ENCODE measurements at places on chromosomes 5 and 9.

GRCh38 chr9:18427691-18428090 is 46.3 kb upstream of the ADAMTSL1 start:
- DNase-seq = no peak

- no peak for DNase-seq
These were observed 51.4 kb downstream of the RNF130 start for GRCh38 chr5:180020176-180020575.

- DNase-seq = peak; percentile 93
These were observed at the start of gene MOCS2 for GRCh38 chr5:53109443-53110127. Gene MOCS2 (minus strand): TSS chr5:53109757. CDS start chr5:53107174, 2,583 bp downstream.

DNA sequence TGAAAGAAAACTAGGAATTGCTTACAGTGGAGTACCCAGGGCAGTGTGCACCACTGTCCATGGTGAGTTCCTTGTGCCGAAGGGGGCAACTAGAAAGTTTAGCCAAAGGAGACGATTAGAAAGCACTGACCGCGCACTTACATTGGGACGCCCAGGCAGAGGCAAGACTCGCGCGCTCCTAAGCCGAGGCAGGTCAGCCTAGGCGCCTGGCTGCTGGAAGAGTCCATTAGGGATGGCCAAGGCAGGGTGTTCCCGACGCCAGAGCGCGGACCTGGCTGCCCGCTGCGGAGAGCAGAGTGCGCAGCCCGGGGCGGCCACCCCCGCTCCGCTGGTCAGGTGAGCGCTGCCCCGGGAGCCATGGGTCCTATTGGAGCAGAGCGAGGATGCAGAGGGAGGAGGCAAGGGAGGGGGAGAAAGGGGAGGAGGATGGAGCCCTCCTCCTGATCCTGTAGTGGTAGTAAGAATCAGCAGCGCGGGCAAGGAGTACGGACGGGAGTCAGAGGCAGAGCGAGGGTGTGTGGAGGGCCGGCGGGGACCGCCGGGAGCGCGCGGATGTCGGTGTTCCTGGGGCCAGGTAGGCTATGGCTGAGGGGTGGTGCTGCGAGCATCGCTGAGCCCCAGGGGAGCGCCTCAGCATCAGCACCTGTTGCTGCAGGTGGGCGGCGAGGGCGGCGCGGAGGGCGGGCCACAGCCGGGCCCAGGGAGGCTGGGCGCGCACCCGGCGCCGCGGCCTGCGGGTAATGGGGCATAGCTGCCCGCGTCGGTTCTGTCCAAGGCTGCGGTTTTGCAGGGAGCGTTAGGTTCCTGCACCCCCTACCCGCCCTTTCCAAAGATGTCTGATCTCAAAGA is at the start of gene ADGRV1:
ADGRV1 (plus strand) TSS at position 454 of the 849 bp plus-strand sequence; CDS start at position 553, 99 bp downstream.
- DNase-seq = peak; percentile 77

- DNase-seq = no peak
These were observed 23.0 kb downstream of the KIAA0825 start for GRCh38 chr5:94595281-94595840.

DNA sequence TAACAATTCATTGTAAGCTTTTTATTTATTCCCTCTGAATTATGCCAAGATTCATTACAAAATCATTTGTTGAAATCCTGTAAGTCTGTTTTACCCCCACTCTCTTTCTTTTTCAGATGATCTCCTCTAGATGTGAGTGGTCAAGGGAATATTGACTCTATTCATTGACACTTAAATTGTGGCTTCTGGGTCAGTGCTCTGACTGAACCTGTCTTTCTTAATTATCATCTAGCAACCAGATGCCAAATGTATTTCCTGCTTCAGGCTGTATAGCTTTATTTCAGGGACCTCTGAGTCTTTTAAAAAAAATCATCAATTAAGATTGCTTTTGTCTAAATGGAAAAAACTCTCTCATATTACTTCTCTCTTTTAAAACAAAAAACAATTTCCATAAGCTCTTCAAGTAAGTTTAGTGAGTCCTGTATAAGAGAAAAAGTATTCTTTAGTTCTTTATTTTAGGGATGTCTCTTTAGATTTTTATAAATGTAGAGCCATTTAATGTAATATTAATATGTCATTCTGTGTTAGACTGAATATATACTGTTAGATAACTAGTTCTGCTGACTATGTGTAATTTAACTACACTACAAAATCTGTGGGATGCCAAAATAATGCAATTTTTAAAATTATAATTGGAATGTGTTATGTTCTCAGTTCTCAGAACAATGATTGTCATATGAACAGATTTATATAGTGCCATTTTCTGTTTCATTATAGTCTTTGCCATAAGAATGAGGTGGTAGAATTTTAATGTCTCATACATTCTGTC is 645.8 kb upstream of the EDIL3 start:
- DNase-seq = no peak

- no peak for DNase-seq
These were observed 40.2 kb upstream of the IFNE start for GRCh38 chr9:21522348-21522747.

GRCh38 chr5:151041577-151042268 is 21.3 kb downstream of the GPX3 start:
- no peak for DNase-seq

GRCh38 chr9:98775831-98776441 is 20.4 kb downstream of the ANKS6 start:
- peak; percentile 65 for DNase-seq

- DNase-seq = peak; percentile 32
These were observed 75.8 kb downstream of the F2RL2 start for GRCh38 chr5:76547242-76547890.

GRCh38 chr9:5013374-5013773 is 28.3 kb downstream of the JAK2 start:
- no peak for DNase-seq

- DNase-seq = no peak
These were observed 18.8 kb upstream of the SPEF2 start for GRCh38 chr5:35598707-35599370.

DNA sequence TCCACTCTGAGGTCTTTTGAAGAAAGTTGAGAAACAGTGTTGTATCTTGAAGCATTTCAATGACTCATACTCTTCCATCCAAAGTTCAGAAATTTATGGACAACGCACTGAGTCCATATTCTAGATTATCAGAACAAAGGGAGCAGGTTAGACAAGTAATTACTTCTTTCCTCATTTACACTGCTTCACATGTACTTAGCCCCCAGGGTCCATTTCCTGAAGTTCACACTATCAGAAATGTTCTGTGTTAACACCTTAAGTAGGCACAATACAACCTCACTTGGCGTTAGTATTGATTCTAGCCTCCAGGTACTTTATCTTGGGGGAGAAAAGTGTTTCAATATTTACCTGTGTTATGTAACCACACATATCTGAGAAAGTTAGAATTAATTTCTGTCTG is 487.9 kb upstream of the DMAC1 start:
- no peak for DNase-seq

GRCh38 chr5:97072696-97073095 is 69.7 kb downstream of the LIX1 start:
- DNase-seq = no peak

GRCh38 chr9:24036459-24036858 is 210.4 kb upstream of the ELAVL2 start:
- DNase-seq = no peak

GRCh38 chr9:101030086-101030391 is 1.5 kb downstream of the PLPPR1 start:
- DNase-seq = no peak

DNA sequence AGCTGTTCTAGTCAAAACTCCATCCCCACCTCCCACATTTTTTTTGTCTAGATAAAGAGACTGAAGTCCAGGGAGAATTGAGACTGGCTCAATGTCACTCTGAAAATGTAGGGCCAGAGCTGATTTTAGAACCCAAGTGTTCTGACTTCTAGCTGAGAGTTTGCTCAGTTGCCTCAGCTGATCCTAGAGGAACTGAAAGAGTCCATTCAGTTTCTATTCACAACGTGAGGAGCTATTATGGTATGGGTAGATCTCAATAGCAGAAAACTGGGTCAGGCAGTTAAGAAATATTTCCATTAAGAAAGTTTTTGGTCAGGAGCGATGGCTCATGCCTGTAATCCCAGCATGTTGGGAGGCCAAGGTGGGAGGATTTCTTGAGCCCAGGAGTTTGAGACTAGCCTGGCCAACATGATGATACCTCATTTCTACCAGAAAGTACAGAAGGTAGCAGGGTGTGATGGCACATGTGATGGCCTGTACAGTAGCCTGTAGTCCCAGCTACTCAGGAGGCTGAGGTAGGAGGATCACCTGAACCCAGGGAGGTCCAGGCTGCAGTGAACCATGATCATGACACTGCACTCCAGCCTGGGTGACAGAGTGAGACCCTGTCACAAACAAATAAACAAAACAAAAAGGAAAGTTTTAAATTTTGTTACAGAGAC is 61.7 kb downstream of the GLRA1 start:
- no peak for DNase-seq

DNA sequence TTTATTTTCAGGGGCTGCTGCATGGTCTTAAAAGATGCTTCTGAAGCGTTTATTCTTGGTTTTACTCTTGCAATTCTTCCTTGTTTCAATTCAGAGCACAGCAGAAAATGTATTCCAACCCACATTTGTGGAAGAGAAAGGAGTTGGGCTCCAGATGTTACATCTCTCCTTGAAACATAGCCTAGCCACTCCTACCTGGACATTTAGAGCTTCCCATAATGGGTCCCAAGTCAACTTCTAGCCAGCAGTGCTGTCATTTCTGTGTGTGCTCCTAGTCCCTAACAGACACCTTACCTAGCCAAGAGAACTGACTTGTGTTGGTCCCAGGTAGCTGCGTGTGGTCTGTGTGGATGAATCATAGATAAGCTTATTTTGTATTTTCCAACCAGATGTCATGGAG is 61.2 kb upstream of the ANKRD55 start:
- no peak for DNase-seq

DNA sequence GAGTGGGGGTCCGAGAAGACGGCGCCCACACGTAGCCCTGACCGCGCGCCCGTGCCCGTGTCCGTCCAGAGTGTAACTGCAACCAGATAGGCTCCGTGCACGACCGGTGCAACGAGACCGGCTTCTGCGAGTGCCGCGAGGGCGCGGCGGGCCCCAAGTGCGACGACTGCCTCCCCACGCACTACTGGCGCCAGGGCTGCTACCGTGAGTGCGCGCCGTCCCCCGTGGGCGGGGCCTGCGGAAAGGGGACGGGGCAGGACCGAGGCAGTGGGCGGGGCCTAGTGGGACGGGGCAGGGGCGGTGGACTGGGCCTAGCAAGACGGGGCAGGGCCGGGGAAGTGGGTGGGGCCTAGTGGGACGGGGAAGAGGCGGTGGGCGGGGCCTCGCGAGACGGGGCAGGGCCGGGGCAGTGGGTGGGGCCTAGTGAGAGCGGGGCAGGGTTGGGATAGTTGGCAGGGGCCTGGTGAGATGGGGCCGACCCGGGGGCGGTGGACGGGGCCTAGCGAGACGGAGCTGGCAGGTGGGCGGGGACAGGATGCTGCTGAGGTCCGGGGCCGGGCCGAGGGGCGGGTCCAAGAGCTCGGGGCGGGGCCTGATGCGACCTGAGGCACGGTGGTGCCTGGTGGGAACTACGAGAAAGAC is 79.1 kb downstream of the NTNG2 start:
- peak; percentile 94 for DNase-seq

GRCh38 chr5:15452030-15452429 is 48.0 kb upstream of the FBXL7 start:
- no peak for DNase-seq

DNA sequence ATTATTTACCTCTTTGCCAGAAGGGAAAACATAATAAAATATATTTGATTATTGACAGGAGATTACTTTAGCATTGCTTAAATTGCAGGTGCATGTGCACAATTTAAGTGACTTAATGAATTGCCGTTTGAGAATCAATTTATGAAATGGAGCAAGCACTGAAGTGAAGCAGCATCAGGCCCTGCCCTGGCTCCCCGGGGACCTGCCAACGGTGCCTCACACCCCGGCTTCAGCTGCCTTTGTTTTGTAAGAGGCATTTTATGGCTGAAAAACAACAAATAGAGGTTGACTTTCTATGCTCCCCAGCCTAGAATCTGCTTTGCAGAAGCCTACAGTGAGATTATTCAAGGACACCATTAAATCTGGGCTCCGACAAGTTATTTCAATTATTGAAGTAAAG is 359.1 kb upstream of the IRX4 start:
- no peak for DNase-seq

GRCh38 chr5:15009420-15009819 is 137.8 kb upstream of the ANKH start:
- DNase-seq = no peak

DNA sequence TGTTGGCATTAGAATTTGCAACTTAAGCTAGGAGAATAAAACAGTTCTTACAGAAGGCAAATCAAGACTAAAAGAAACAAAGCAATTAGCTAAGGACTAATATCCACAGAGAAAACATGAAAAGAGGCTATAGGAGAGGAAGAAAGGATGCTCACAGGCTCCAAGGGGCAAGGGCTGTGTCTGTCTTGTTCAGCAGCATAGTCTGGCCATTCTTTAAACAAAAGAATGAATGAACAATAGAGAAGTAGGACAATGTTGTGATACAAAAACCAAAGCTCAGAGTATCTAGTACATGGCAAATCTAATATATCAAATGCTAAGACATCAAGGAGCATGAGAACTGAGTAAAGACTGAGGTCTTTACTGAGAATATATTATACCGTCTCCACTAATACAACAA is 39.5 kb downstream of the PLPP1 start:
- DNase-seq = no peak

- no peak for DNase-seq
These were observed 136.5 kb downstream of the MRPL36 start for GRCh38 chr5:1663186-1663585.

DNA sequence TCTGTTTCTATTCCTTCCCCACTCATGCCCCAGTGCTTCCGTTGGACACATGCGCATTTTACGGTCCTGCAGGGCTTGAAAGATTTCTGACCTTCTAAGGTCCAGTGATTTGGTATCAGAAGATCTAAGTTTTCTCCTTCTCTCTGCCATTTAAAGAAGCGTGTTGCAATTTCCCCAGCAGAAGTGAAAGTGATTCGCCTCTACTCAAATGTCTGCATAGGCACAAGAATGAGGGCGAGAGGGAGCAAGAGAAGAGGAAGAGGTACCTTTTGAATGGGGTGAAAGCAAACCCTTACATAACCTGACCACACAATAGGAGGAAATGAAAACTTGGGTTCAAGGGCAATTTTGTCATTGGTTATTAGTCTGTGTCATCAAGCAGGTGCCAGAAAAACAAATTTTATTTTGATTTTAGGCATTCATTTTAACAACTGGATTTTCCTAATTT is 31.7 kb upstream of the NR3C1 start:
- DNase-seq = peak; percentile 70

DNA sequence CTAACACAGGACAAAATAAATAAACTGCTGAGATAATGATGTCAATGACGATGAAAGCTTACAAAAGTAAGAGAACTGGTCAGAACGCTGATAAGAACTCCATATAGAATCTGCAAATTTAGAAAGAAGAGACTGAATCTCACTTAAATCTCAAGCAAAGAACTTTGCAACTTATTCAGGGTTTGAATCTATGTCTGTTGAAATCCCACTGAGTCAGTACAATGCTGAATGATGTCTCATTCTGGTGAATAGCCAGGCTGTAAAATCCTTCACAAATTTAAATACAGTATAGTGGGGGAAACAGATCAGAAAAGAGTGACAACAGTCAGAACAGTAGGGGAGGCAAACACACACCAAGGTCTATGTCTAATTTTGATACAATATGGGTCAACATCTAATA is 38.9 kb upstream of the NR3C1 start:
- DNase-seq = no peak

Data from KBM-7 (cell line).